ENCODE measurements at places on chromosomes 4 and X.
A peak's percentile ranks its signal among the peaks of the same experiment; 100 is the strongest.

GRCh38 chr4:3262208-3263052 lies 13.5 kb downstream of the MSANTD1 start:
- DNase-seq: no peak

- no peak for DNase-seq
Measured at GRCh38 chrX:18102006-18102405, 118.7 kb downstream of the BEND2 start.

GRCh38 chr4:16225863-16226815 lies at the start of gene TAPT1:
Gene TAPT1, minus strand, starts transcription at chr4:16226471. Its CDS starts 14 bp downstream, at chr4:16226457.
- DNase-seq: peak; percentile 74

DNA sequence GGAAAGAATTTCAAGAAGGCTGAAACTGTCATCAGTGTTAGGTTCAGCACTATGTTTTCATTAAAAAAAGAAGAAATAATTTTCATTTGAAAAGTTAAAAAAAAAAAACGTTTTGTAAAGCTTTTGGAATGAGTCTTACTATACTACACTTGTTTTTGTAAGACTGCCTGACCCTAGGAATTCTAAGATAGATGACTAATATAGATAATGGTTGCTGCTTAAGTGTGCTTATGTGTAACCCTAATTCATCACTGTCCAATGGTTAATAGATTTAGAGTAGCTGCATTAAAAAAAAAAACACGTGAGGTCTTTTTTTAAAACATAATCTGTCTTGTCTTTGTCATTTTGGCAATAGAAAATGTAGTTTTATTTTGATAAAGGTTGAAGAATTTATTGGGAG lies 323.2 kb downstream of the IL1RAPL1 start:
- DNase-seq: peak; percentile 62

DNA sequence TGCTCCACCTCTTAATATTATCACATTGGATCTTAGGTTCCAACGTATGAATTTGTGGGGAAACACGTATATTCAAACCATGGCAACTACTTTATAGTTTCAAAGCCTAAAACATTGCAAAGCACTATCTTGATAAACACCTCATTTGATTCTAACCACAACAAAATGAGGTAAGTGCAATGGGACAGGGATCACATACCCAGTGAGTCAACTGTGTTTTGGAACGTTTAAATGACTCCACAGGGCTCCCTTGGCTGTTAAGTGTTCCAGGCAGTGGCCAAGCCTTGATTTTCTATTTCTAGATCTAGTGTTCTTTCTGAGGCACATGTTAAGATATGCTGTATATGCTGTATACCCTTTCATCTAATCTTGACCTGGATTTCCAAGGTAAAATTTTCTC lies 54.5 kb upstream of the C1QTNF7 start:
- DNase-seq: peak; percentile 54

DNA sequence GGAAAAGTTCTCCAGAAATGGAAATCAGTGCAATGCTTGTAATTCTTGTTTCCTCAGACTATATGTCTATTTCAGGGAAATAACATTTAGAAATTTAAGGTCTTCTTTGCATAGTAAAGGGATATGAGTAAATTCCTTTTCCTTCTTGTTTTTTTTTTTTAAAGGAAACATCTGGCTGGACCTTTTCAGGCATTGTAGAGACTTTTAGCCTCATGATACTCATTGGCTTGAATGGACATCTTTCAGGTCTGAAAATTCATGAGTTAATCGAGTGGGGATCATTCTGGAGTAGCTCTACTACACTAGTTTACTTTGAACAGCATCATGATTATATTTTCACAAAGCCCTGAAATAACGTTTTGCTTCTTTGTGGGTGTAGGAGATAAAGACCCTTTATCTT lies 88.6 kb upstream of the CBLL2 start:
- DNase-seq: no peak

- DNase-seq: peak; percentile 63
Measured at GRCh38 chr4:186144946-186145569, 40.6 kb downstream of the FAM149A start.

DNA sequence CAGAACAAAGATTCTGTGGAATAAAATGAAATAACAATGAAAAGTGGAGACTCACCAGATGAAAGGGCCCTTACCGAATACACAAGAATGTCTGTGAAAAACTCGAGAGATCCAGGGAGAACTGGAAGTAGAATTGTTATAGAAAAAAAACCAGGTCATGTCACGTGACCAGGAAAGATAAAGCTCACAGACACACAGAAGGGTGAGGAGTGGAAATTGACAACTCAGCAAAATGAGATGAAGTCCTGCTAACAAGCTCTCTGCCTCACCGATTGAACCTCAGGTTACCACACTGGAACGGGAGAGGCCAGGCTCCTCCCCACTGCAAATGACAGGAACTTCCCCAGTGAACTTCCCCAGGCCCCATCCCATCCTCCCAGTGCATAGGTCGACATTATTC lies 1618.0 kb upstream of the PCDH10 start:
- no peak for DNase-seq

DNA sequence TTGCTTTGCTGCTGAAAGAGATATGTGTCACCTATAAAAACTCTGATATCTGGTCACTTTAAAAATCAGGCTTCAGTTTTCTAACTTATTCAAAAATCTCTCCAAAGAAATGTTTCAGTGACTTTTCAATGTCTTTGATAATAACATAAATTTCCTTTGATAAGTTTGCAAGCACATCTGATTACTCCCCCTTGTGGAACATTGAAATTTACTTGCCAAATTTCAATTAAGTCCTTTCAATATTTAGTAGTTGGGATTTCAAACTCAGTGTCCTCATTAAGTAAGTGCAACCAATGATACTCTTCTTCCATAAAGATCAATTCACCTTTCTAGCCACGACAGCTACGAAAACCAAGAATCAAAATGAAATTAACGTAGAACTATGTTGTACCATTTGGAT lies 151.3 kb upstream of the FAM47C start:
- no peak for DNase-seq

DNA sequence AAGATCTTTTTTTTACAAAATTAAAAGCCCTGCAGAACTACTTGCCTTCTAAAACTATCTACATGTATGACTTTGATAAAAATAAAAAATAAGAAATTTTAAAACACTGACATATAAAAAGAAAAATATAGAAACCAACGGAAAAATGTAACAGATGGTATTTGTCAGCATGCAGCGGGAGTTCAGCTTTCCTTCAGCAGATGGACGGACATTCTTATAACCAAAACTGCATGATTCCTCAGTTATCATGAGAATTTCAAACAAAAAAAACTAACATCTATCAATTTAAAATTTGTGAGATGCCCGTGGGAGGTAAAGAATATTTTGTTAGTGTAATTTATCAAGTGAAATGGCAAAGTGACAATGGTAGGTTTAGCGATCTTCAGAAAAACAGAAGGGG lies 23.2 kb downstream of the RWDD4 start:
- no peak for DNase-seq

GRCh38 chr4:174210952-174211490 lies 72.4 kb downstream of the FBXO8 start:
- DNase-seq: peak; percentile 58

DNA sequence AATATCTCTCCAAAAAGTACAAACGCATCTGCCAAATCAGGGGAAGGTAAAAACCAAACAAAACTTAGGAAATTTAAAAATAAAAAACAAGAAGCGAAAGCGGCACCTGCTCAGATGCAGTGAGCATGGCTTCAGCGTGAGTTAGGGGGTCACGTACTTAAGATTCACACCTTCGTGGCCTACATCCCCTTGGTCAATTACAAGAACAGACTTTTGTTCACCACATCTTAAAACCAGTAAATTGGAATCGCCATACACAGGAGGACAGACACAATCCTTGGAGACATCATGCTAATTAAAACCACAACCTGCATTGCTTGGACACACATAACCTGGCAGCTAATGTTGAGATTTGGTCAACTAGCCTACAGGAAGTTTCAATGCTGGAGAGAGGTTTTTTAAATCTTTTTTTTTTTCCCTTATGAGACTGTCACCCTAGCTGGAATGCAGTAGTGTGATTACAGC lies 12.5 kb upstream of the SEL1L3 start:
- no peak for DNase-seq

DNA sequence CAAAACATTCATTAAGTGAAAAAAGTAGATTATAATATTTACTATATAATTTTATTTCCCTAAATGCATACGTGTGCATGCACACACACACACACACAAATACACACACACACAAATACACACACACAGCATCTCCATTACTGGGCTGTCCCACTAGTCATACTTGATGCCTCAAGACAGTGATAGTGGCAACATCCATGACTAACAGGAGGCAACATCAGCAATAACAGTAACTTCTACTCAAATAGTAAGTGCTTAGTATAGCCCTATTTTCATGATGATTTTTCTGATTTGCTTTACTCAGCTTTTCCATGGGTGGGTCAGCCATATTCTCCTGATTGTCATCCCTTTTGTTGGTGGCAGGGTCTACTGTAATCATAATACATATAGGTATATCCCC lies 325.9 kb upstream of the TEX13C start:
- DNase-seq: no peak

DNA sequence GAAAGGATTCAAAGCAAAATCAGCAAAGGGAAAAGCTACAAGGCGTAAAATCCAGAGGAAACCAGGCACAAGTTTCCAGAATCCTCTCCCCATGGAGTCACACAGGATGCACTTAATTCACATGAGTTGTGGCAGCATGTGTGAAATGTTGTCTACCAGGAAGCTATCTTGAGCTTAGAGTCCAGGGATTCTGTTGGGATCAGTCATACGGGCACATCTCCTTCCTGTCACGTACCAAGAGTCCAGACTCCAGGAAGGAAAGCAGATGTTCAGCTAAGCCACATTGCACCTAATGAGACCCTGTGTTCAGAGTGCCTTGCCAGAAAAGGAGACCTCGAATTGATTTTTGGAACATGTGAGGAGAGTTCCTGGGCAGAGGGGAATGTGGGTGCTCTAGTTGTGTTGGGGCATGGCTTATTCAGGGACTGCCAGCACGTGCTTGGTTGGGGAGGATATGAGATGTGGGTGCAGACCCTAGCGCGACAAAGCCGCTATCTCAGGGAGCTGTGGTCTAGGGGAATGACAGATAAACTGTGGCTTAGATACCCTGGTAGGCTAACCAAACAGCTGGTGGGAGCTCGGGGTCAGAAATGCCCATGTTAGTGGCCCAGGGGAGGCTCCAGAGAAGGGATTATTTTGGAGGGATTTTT lies 70.0 kb downstream of the EVC start:
- DNase-seq: peak; percentile 71

GRCh38 chrX:103628386-103629317 lies at the start of gene TCEAL1:
Gene TCEAL1, plus strand, starts transcription at chrX:103628975. Its CDS starts 942 bp downstream, at chrX:103629917.
- DNase-seq: peak; percentile 19

- DNase-seq: peak; percentile 73
Measured at GRCh38 chr4:8228319-8229250, 29.5 kb downstream of the SH3TC1 start.

GRCh38 chr4:134201216-134202161 lies at the start of gene PABPC4L:
Gene PABPC4L, minus strand, starts transcription at chr4:134201789. Its CDS starts 770 bp downstream, at chr4:134201019.
- DNase-seq: peak; percentile 75

GRCh38 chr4:105627620-105628019 lies 75.2 kb downstream of the ARHGEF38 start:
- DNase-seq: no peak

Data from fibroblast of skin of right biceps (primary cell).